ENCODE measurements at places on chromosomes 12 and 14.

DNA sequence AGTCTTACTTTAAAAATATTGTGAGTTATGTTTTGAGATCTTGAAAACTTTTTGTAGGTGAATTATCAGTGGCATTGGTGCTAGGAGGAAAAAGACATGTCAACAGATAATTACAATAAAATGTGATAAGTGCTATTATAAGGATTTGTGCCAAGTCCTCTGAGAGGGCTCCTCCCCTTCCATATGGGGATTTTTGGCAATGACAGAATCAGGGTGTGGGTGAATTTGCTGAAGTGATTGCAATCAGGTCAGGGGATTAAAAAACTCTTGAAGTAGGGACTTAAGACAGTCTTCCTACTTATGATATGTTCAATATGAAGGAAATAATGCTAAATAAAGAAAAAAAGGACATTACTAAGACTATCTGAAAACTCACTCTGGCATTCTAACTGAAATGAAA, 122.5 kb downstream of the SLC15A5 start:
- no peak for DNase-seq

GRCh38 chr14:61730756-61731373, 31.4 kb upstream of the SNAPC1 start:
- no peak for DNase-seq

GRCh38 chr14:85415015-85415712, 114.8 kb upstream of the FLRT2 start:
- no peak for DNase-seq

- DNase-seq = no peak
Observed at GRCh38 chr12:114976959-114977358, 293.0 kb upstream of the TBX3 start.

- DNase-seq = no peak
Observed at GRCh38 chr12:84986586-84986985, 49.5 kb downstream of the TSPAN19 start.

GRCh38 chr12:49349266-49349665, 2.6 kb downstream of the DNAJC22 start:
- no peak for DNase-seq

- no peak for DNase-seq
Observed at GRCh38 chr12:113846883-113847755, 119.0 kb downstream of the RBM19 start.

GRCh38 chr12:25906651-25907340, 51.7 kb upstream of the RASSF8 start:
- no peak for DNase-seq

- no peak for DNase-seq
Observed at GRCh38 chr12:46110223-46110611, 119.8 kb upstream of the SCAF11 start.

DNA sequence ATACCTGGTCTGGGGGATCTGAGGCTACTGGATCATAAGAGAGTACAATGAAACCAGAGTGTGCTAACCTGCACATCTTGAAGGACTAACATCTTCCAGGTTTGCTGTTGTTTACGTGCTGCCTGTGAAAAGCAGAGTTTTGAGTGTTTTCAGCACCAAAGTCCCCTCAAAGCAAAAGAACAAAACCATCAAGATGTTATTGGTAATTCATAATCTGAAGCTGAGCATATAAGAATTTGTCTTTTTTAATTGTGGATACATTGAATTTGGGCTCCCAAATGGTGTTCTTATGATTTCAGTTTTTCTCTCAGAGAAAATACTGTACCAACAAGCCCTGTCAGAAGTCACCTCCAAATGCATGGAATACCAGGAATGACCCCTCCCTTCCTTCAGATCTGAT, 110.2 kb downstream of the BTG1 start:
- no peak for DNase-seq

DNA sequence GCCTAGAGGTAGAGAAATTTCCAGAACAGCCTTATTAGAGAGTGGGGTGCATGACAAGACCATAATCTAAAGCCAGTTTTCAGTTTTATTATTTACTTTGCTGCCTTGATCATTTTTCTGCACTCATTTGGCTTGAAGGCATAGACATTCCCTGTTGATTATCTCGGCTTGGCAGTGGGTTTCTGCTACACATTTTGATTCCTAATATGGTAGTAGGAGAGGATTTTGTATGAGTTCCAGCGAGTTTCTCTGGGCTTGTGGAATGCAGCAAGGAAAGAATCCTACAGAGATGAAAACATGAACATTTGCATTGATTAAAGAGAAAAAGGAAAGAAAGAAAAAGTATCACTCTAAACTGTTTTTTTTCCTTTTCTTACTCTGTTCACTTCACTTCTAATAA, 281.2 kb downstream of the PAWR start:
- no peak for DNase-seq

DNA sequence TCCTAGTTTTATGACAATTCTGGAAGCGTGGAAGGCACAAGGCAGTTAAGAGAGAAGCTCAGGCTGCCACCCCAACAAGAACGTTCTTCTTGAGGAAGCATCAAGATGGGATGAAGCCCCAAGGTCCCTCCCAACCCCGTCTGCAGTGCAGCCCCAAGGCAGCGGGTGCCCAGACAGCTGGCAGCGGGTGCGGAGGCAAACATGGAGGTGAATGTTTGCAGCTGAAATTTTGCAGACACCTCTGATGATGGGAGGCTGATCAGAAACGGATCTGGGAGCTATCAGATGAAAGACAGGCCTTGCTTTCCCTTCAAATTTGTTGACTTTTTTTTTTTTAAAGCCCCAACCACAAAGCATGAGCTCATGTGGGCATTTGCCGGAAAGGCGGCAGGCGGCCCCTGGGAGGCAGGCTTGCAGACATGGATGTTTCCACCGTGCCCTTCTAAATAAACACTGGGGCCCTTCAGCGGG, 230.7 kb upstream of the RTL1 start:
- no peak for DNase-seq

DNA sequence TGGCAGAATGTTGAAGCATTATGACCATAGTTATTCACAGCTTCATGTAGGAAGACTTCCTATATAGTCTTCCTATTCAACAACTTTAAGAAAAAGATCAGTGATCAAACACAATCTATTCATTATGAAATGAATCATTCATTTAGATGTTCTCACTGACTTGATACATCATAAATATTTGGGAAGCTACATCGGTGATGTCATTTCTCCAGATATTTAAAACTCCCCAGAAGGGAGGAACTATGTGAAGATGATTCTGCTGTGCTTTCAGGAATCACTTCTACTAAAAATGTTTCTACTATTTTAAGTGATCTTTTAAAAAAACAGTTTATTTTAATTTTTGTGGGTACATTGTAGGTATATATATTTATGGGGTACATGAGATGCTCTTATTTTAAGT, 316.4 kb downstream of the BCAT1 start:
- DNase-seq = no peak

- no peak for DNase-seq
Observed at GRCh38 chr12:103249607-103250006, 246.2 kb downstream of the C12orf42 start.

DNA sequence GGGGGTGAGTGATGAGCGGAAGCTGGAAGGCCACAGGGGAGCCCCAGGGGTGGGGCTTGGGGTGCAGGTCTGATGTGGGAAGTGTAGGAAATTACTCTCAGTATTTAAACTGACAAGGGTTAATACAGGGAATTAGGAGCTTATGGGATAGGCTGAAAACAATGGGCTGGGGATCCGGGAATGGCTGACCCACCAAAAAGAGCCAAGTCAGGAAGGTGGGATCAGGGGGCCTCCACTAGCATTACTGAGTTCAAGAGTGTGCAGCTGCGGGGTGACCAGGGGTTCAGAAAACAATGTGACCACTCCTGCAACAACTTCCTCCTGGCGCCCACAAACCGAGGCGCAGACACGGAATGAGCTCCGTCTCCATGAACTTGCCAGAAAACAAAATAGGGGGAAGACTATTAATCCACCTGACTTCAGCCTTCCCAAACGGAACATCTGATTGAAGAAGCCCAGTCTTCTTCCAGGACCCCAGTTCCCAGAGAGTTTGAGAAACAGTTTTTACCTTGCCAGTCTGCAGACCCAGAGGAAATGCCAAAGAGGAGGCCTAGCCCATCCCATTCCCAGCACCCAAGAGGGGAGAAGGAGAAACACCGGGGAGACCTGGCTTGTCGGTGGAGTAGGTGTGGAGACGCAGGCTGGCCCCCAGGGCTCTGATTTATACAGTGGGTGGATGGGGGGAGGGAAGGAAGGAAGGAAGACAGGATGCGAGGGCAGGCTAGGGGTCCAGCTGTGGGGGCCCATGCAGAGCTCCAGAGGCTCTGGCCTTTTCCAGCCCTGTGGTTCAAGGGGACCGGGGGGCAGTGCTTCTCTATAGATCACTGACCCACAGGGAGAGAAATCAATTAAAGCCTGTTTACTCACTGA, 16.5 kb upstream of the YY1 start:
- DNase-seq = no peak

DNA sequence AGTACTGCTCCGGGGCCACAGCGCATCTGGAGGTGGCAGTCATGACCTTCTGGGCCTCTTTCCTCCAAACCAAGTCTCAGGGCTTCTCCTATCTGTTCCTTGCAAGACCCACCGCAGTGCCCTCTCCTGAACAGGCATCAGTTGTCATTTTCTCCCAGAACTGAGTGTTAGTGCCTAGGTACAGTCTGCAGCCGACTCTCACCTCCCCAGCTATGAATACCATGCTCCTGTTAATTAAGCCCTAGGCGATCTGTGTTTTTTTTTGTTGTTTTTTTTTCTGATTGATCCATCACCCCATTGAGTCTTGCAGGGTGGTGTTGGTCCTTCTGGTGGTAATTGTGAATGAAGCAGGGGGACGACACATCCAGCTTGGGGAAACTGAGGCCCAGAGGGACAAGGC, 47.5 kb upstream of the DLK1 start:
- DNase-seq = no peak

DNA sequence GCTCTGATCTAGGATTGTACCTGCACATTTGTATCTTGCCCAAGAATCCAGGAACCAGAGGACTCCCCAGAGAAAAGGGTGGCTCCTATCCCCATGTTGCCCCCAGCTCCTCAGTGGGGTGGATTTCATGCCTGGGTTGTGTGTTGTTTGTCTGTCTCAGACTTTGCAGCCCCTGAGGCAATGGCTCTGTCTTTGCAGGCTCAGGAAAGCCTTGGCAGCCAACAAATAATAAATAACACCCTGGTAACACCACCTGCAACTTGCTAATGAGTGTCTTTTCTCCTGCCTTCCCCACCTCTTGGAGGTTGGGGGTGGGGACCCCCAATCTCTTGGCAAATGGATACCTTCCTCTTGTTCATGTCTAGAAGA, 65.2 kb upstream of the CISTR start:
- no peak for DNase-seq

- no peak for DNase-seq
Observed at GRCh38 chr12:100716945-100717732, 77.4 kb upstream of the ANO4 start.

GRCh38 chr14:93811676-93812075, 23.4 kb upstream of the PRIMA1 start:
- DNase-seq = no peak

- no peak for DNase-seq
Observed at GRCh38 chr14:85475113-85475512, 54.8 kb upstream of the FLRT2 start.

- DNase-seq = no peak
Observed at GRCh38 chr14:103729496-103730448, 14.2 kb downstream of the ZFYVE21 start.

DNA sequence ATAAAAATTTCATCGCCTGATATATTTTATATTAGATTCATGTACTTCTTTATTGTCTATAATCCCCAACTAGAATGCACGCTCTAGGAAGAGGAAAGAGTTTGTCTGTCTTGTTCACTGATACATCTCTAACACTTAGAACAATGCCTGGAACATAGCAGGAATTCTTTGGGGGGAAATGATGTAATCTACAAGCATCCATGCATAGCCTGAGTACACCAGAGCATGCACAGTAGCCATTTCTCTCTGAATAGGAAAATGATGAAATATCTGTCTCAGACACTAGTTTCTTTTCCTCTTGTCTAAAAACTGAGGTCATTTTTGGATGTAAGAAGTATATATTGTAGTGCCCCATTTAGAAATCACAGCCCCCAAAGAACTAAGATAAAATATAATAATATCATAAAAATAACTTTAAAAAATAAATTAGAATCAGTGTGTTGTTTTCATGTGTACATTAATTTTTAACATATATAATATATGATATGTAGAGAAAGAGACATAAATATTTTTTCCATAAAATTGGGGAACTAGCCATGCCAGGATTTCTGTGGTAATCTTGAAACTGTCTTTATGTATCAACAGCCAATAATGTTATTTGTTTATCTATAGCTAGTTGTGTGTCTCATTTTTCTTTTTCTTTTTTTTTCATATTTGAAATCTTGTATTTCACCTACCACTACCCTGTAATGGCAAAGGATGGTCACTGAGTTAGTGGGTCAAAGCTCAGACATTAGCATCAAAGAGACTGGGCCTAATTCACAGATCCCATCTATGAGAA, 155.6 kb upstream of the TMCC3 start:
- no peak for DNase-seq

DNA sequence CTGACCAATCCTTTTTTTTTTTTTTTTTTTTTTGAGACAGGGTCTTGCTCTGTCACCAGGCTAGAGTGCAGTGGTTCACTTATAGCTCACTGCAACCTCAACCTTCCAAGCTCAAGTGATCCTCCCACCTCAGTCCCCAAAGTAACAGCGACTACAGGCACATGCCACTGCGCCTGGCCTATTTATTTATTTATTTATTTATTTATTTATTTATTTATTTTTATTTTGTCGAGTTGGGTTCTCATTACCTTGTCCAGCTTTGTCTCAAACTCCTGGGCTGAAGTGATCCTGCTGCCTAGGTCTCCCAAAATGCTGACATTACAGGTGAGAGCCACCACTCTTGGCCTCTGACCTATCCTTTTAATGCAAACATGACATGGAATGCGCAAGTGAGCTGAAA, 124.4 kb downstream of the GXYLT1 start:
- no peak for DNase-seq

DNA sequence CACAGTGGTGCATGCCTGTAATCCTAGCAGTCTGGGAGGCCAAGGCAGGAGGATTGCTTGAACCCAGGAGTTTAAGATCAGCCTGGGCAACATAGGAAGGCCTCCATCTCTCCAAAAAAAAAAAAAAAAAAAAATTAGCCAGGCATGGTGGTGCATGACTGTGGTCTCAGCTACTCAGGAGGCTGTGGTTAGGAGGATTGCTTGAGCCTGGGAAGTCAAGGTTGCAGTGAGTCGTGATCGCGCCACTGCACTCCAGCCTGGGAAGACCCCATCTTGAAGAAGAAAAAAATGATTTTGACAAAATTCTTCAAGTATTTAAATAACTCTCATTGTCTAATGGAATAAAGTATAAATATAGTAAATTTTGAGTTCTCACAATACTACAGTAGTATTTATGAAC, 219.2 kb upstream of the SSTR1 start:
- DNase-seq = no peak

- DNase-seq = no peak
Observed at GRCh38 chr12:91065396-91065795, 7.6 kb upstream of the KERA start.

- no peak for DNase-seq
Observed at GRCh38 chr12:122304924-122305323, 38.6 kb upstream of the VPS33A start.
